OCI-M1 (cell line): ENCODE measurements at places on chromosomes 13 and 19.

- DNase-seq = peak; percentile 11
Observed at GRCh38 chr13:96743296-96744089, 250.8 kb downstream of the OXGR1 start.

- DNase-seq = peak; percentile 37
Observed at GRCh38 chr13:45602183-45603170, 13.1 kb downstream of the ERICH6B start.

- no peak for DNase-seq
Observed at GRCh38 chr19:41455936-41456335, 13.0 kb downstream of the ERICH4 start.

GRCh38 chr19:10112895-10113591 is 1.6 kb downstream of the P2RY11 start:
- peak; percentile 67 for DNase-seq

GRCh38 chr13:43985422-43986072 is 105.8 kb downstream of the LACC1 start:
- no peak for DNase-seq

- DNase-seq = no peak
Observed at GRCh38 chr13:102868366-102868936, 22.6 kb downstream of the ERCC5 start.

- no peak for DNase-seq
Observed at GRCh38 chr13:111952032-111952431, 114.9 kb upstream of the SOX1 start.
